ENCODE measurements at places on chromosomes 11 and 22. TPM values are rescaled to one million over a fixed set of nuclear protein-coding genes. Genes with fewer than 3 reads are reported as not detected.

Gene CHRNA10
- 0.54 TPM for total RNA-seq

Gene DENND6B
- 2.4 TPM for total RNA-seq

Gene ZNRD2
- 32.6 TPM for total RNA-seq

Gene LDLRAD3
- 7.0 TPM for total RNA-seq

Gene SCN4B
- 6.8 TPM for total RNA-seq

Gene SCGB2A2
- total RNA-seq, result not detected

Gene WBP2NL
- 0.50 TPM for total RNA-seq

Gene JHY
- 4.8 TPM for total RNA-seq

Gene CRYBB3
- not detected for total RNA-seq

Measured in right cardiac atrium (tissue), 5 donors.